ENCODE measurements at places on chromosomes 2 and 18.

DNA sequence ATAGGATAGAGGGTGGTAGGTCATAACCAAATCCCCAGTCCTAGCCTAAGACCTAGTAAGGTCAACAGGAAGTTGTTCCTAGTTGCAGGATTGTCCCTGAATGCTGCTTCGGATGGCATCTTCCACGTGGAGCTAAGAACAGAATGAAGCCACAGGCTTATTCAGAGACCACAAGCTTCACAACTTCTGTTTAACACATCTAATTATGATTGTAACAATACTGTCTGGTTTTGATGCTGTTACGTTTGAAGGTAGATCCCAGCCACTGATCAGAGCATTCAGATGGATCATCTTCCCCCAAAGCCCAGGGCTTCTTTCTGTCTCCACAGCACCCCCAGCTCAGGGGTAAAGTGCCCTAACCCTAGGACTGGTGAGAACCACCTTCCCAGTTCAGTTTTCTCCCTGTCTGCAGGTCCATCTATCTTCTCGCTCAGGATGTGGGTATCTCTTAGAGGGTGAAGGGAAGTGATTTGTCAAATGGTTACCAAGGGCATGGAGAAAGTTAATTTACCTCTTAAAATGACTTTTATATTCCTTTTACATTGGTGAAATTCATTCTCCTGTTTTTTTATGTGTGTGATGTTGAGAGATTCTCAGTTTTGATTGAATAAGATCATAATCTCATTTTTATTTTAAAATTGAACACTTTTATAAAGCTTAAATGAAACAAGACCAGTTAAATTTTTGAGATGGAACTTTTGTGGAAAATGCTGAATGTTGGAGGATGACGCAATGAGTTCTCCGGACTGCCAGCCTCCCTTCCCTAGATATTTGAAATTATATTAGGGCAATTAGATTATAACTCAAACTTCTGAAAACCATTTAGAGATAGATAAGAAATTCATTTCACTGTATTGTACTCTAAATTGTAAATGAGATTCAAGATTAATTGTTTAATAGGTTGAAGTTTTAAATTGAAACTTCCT, 66.5 kb downstream of the RHBDD1 start:
- no peak for DNase-seq

- DNase-seq, result no peak
These were observed 426.4 kb upstream of the ID2 start for GRCh38 chr2:8255448-8255800.

GRCh38 chr2:164560181-164560792, 61.0 kb downstream of the GRB14 start:
- no peak for DNase-seq

GRCh38 chr2:205590759-205591158, 91.5 kb upstream of the NRP2 start:
- no peak for DNase-seq

DNA sequence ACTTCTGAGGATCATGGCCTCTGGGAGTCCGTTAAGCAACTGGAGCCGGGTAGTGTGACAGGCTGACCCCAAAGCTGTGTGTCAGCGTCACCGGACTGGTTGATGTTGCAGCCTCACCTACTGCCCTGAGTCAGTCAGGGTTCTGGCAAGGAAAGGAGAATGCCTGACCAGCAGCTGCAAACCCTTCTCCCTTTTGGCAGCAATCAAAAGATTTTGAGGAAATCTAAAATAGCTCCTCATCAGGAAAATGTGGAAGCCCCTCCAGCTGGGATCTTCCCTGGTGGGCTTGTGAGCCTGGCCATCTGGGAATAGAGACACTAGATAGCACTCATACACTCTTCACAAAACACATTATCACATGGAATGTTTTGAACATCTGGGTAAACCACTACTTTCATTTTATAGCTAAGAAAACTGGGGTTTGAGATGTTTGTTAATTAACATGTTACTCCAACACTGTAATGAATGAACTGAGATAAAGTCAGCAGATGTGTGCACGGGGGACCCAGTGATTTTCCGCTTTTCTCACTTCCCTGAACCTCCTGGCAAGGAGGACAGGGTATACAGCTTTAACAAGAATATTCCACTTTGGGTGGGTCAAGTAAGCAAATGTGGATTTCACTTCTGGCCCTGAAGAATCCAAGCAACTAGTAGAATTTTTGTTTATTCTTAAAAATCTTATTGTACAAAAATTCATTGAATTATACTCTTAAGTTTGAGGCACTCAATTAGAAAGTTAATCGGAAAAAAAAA, 24.7 kb downstream of the CLUL1 start:
- DNase-seq, result no peak

DNA sequence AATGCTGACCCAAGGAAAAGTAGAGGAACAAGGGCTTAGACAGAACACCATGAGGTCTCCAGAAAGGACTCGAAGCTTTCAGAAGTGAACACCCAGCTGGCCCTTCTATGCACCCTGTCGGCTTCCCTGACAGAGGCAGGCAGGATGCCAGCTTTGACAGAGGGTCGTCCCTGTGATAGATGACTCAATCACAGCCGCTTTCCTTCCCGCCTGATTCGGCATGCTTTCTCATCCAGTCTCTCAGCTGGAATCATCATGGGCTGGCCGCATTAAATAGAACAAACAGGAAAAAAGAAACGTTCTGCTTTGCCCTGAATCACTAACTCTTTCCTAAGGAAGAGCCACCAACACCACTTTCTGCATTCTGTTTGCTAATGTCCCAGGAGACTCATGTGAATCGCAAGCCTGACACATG, 140.3 kb upstream of the RAB12 start:
- no peak for DNase-seq

DNA sequence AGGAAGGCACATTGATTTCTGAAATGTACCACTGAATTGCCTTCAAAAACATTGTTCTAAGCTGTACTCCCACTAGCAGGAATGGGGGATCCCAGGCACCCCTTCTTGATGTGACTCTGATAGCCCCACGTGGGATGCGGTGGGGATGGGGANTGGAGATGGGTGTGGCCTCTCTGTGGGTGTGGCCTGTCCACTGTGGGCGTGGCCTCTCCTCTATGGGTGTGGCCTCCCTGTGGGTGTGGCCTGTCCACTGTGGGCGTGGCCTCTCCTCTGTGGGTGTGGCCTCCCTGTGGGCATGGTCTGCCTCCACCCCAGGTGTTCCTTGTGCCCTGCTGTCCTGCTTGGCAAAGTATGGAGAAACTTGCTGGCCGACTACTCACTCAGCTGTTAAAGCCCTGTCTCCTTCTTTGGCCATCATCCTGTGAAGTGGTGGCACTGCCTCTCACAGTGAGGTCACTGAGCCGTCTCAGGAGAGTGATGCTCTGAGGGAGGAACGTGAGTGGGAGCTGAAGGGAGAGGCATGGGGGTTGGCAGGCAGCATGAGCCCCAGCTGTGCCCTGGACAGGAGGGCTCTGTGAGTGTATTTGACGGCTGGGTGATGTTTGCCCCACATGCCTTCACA, 6.7 kb upstream of the PARD6G start:
- no peak for DNase-seq

DNA sequence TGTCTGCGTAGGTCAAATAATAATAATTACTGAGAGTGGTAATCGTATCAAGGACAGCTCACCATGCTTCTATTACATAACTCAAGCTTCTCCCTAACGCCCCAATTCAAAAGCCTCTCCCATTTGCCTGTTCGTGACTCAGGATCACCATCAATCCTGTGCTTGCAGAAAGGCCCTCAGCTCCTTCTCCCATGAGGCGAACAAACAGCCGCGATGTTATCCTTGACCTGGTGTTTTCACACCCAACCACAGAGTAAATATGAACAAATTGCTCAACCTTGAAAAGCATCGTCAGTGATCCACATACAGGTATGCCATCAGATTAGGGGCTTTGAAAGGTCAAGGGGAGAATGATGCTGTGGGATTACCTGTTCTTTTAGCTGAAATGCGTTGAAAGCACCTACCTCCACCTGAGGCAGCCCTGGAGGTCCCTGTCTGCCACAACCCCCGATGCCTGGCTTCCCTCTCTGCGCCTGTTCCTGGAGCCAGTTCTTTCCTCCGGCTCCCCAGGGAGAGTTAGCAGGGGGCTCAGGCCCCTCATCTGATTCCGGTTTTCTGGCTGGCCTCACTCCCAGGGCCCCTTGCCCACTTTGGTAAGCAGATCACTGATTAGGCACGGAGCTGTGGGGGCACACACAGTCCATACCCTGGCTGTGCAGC, 39.1 kb upstream of the ODC1 start:
- no peak for DNase-seq

- DNase-seq, result no peak
These were observed 72.8 kb downstream of the FMNL2 start for GRCh38 chr2:152407806-152408205.

DNA sequence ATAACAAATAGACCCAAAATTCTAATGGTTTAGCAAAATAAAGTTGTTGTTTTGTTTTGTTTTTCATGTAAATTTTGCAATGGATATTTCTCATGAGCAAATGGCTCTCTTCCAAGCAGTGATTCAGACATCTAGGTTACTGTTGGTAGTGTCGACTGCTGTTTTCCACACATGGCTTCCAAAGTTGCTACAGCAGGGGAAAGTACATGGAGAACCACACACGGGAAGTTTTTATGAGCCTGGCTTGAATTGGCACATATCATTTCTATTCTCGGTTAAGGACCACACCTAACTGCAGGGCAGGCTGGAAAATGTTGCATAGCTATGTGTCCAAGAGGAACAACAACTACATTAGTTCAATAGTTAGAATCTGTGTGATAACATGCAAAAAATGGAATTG, 262.1 kb downstream of the GALNT13 start:
- no peak for DNase-seq

GRCh38 chr2:135685361-135685760, 56.3 kb upstream of the UBXN4 start:
- DNase-seq, result no peak

DNA sequence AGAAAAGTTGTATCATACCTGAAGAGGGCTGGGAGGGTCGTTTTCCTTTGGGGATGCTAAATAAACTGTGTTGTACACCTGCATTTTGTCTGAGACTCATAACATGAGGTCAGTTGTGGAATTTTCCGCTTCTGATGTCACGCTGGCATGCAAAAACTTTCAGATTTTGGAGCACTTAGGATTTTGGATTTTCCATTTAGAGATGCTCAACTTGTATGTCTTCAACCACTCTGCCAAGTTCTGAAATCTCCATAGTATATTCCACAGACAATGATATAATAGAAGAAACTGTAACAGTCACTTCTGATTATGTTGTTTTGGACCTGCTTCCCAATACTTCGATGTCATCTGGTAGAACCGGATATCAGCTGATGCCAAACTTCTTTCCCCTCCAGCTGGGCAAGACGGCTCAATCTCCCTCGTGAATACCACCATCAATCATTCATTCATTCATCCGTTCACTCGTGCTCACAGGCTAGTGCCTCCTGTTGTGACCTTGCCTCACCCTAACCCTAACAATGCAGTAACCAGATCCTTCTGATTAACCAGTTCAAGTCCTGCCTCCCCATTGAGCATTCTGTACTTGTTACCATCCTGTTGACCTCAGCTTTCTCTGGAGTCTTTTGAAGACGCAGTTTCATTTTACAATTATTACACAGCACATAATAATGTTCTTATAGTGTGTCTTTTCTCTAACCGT, 5.3 kb upstream of the PLEKHH2 start:
- DNase-seq, result no peak

- no peak for DNase-seq
These were observed 94.5 kb upstream of the CCDC150 start for GRCh38 chr2:196544906-196545433.

GRCh38 chr2:24304631-24305030, 55.7 kb downstream of the ITSN2 start:
- DNase-seq, result no peak

- DNase-seq, result no peak
These were observed 146.8 kb downstream of the TGIF1 start for GRCh38 chr18:3596637-3597384.

GRCh38 chr2:216017365-216017764, 4.0 kb upstream of the MREG start:
- DNase-seq, result no peak

DNA sequence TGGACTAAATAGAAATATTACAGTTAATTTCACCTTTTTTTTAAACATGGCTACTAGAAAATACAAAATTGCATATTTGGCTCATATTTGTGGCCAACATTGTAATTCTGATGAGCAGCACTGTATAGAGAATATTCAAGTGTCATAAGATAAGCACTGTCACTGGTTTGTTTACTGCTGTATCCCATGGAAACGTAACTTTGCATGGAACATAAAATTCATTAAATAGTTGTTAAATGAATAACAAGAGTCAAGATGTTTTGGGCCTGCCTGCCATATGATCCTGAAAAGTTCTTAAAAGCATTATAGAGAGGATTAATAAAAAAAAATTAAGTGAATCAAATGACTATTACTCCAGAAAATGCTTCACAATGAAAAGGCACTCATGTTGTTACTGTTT, 763.7 kb upstream of the CRIM1 start:
- no peak for DNase-seq

GRCh38 chr2:163045830-163046229, 207.3 kb upstream of the KCNH7 start:
- DNase-seq, result no peak

DNA sequence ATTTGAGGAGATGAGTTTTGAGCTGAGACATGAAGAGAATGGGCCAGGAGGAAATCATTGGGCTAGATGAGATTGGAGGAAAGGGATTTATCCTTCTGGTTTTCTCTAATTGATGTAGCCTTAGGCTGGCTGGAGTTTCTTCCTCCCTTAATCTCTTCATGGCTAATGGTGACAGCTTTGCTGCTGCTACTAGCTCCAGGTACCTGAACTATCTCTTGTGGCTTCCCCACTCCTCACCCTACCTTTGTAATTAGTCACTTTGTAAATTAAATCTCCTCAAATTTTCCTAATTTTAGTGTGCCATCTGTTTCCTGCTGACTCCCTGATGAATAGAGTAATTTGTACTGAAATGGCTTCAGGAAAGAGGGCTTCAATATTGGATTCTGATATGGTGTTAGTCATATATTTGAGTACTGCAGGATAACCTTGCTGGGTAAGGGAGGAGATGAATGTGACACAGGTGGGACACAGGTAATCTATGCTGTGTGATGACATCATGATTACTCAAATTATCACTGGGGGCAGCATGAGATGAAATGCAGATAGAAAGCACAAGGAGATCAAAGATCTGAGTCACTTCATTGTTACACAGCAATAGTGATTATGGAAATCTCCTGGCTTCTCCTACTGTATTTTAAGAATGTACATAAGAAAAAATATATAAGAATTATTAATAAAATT, 1134.1 kb upstream of the DDX18 start:
- no peak for DNase-seq

GRCh38 chr2:11807156-11808015, 61.0 kb downstream of the LPIN1 start:
- no peak for DNase-seq

GRCh38 chr2:177063331-177063730, 149.3 kb upstream of the HNRNPA3 start:
- DNase-seq, result no peak

DNA sequence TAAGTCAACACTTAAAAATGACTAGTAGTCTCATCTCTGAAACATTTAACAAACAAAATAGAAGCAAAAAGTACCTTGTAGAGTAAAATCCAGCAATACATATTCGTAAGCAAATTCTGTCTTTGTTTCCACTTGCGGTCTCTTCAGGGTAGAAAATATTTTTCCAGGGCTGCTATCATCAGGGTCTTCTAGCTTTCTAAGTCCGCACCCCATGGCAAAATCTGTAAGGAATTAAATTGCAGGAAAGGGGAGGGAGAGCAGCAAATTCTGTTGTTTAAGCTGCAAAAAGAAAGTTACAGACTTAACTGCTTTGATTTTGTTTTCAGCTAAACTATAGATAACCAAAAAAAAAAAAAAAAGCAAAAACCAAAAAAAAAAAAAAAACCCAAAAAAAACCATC, at the start of gene RFTN2:
Gene RFTN2, minus strand, starts transcription at position 342 of the 400 bp plus-strand sequence. Its CDS starts 129 bp downstream, at position 213.
- DNase-seq, result no peak

GRCh38 chr2:56130463-56131070, 53.2 kb upstream of the CCDC85A start:
- DNase-seq, result no peak

- no peak for DNase-seq
These were observed 37.8 kb downstream of the RRM2 start for GRCh38 chr2:10160203-10160955.
